ENCODE measurements at places on chromosomes 13 and 19.

GRCh38 chr13:113470073-113470472 is 16.8 kb upstream of the ADPRHL1 start:
- DNase-seq, result no peak

DNA sequence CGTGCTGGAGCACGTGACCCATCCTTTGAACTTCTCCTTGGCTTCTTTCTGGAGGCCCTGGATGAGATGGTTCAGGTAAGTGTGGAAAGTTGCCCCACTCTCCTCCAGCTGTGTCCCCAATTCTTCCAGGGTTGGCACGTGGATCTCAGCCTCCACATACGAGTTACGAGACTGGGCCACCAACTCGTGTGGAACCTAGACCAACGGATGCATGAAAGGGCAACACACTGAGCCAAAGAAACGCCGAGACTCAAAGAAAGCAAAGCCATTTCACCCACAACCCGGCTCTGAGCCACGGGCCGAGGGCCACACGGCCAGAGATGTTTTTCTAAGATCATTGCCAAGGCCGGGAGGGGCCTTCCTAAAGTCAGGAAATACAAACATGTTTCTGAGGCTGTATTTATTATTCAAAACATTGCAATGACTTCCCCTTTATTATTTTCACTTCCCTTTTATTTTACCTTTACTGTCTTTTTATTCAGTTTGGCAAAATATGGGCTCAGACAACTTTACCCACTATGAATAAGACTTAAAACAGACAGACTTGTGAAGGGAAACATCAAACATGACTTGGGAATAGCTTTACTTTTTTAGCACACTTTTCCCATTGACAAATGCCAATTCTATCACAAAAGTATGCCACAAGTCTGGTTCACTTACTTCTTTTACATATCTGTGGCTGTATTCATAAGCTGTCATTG is 94.6 kb downstream of the KL start:
- DNase-seq, result no peak

- no peak for DNase-seq
Measured at GRCh38 chr19:2097203-2097885, 629 bp downstream of the IZUMO4 start.

DNA sequence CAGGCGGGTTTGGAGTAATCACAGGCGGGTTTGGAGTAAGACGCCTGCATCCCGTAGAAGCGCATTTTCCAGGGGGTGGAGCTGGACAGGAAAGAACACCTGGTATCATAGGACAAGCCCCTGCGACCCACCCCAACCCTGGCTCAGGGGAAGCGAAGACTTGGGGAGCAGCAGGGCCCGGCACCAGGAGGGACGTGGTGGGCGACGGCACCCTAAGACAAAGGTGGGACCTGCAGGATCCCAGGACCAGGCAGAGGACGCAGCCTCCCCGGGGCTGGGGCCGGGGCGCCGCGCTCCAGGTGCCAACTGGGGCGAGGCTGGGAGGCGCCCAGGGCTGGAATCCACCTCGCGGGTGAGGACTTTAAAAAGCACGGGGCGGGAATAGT is 520 bp downstream of the ZNF600 start:
- no peak for DNase-seq

GRCh38 chr13:51130348-51130747 is 19.3 kb upstream of the C13orf42 start:
- DNase-seq, result no peak

- DNase-seq, result no peak
Measured at GRCh38 chr19:33193865-33194362, at the start of gene LRP3. TSS of gene LRP3 (plus strand) at chr19:33194330. CDS start at chr19:33194786, 456 bp downstream.

- DNase-seq, result no peak
Measured at GRCh38 chr19:53877361-53877766, 4.6 kb upstream of the PRKCG start.

GRCh38 chr13:73035660-73036059 is 23.1 kb upstream of the KLF5 start:
- no peak for DNase-seq

GRCh38 chr13:114067381-114067885 is 65.0 kb downstream of the RASA3 start:
- no peak for DNase-seq

- no peak for DNase-seq
Measured at GRCh38 chr13:24511019-24511815, 1.4 kb downstream of the PARP4 start.

Data from activated T-helper 1 cell treated with Interleukin-2 at 50 U/mL for 16 hours (primary cell).